ENCODE measurements at places on chromosomes 7 and 10. TPM values are rescaled to one million over a fixed set of nuclear protein-coding genes. Genes with fewer than 3 reads are reported as not detected.

The WNT8B gene
- not detected for total RNA-seq

The CDHR3 gene
- total RNA-seq = 1.7 TPM

The SPDYE11 gene
- not detected for total RNA-seq

The FKBP6 gene
- total RNA-seq = not detected

The TFAM gene
- 40.9 TPM for total RNA-seq

The PDE1C gene
- 0.38 TPM for total RNA-seq

The KCNH2 gene
- not detected for total RNA-seq

The SLC26A3 gene
- not detected for total RNA-seq

The ELOVL3 gene
- not detected for total RNA-seq
